ENCODE measurements at places on chromosomes 7 and 10. TPM values are rescaled to one million over a fixed set of nuclear protein-coding genes. Genes with fewer than 3 reads are reported as not detected.

The HABP2 gene
- not detected for polyA plus RNA-seq

The GARIN1A gene
- polyA plus RNA-seq: 0.06 TPM

The STAG3 gene
- 1.6 TPM for polyA plus RNA-seq

The CDC14C gene
- polyA plus RNA-seq: not detected

The FXYD4 gene
- not detected for polyA plus RNA-seq

The VPS50 gene
- polyA plus RNA-seq: 17.0 TPM

The EDRF1 gene
- polyA plus RNA-seq: 9.8 TPM

The TEX36 gene
- not detected for polyA plus RNA-seq

The SLC18A2 gene
- polyA plus RNA-seq: 0.94 TPM

The ODAD2 gene
- polyA plus RNA-seq: not detected

The CNTNAP2 gene
- 0.50 TPM for polyA plus RNA-seq

The EBLN1 gene
- polyA plus RNA-seq: not detected

The C10orf105 gene
- 0.07 TPM for polyA plus RNA-seq

The NODAL gene
- polyA plus RNA-seq: 0.19 TPM

The FAM180A gene
- not detected for polyA plus RNA-seq

All from CD4-positive, alpha-beta memory T cell (primary cell).